ENCODE measurements at places on chromosomes 16 and 17. TPM values are rescaled to one million over a fixed set of nuclear protein-coding genes. Genes with fewer than 3 reads are reported as not detected.

The HS3ST2 gene
- not detected for polyA plus RNA-seq

The ZNF385C gene
- not detected for polyA plus RNA-seq

The KREMEN2 gene
- 0.14 TPM for polyA plus RNA-seq

The TM4SF5 gene
- not detected for polyA plus RNA-seq

The TK1 gene
- polyA plus RNA-seq = 1.4 TPM

The SCN4A gene
- not detected for polyA plus RNA-seq

The LGALS9 gene
- 581 TPM for polyA plus RNA-seq

The HOXB7 gene
- not detected for polyA plus RNA-seq

The VAT1L gene
- not detected for polyA plus RNA-seq

The PRR29 gene
- polyA plus RNA-seq = 1.4 TPM

The CDH15 gene
- not detected for polyA plus RNA-seq

The CCL4 gene
- 40.6 TPM for polyA plus RNA-seq

The SEPTIN1 gene
- 0.31 TPM for polyA plus RNA-seq

The ATPAF2 gene
- polyA plus RNA-seq = 44.0 TPM

The KRT40 gene
- not detected for polyA plus RNA-seq

The NAA38 gene
- polyA plus RNA-seq = 63.8 TPM

The MC1R gene
- polyA plus RNA-seq = not detected

The PRR11 gene
- 1.1 TPM for polyA plus RNA-seq

The ABAT gene
- polyA plus RNA-seq = 7.2 TPM

The OR1F1 gene
- not detected for polyA plus RNA-seq

The SLC13A5 gene
- not detected for polyA plus RNA-seq

The DRC7 gene
- 0.41 TPM for polyA plus RNA-seq

The ENPP7 gene
- not detected for polyA plus RNA-seq

The TEKT1 gene
- polyA plus RNA-seq = not detected

The EVPLL gene
- not detected for polyA plus RNA-seq

The KRTAP3-1 gene
- polyA plus RNA-seq = not detected

The TP53TG3B gene
- not detected for polyA plus RNA-seq

The CEP112 gene
- polyA plus RNA-seq = not detected

The C17orf75 gene
- polyA plus RNA-seq = 4.1 TPM

The TEX19 gene
- polyA plus RNA-seq = 0.05 TPM

The SETD6 gene
- polyA plus RNA-seq = 2.5 TPM

The FOXF1 gene
- not detected for polyA plus RNA-seq

The IKZF3 gene
- 0.05 TPM for polyA plus RNA-seq

The FAM20A gene
- polyA plus RNA-seq = 1.6 TPM

The KCNJ18 gene
- not detected for polyA plus RNA-seq

The HBZ gene
- polyA plus RNA-seq = not detected

The SYT17 gene
- 0.81 TPM for polyA plus RNA-seq

The FOXL1 gene
- not detected for polyA plus RNA-seq

The AKAP1 gene
- 5.6 TPM for polyA plus RNA-seq

The LGALS9B gene
- polyA plus RNA-seq = not detected

The CLEC3A gene
- polyA plus RNA-seq = not detected

The CSH2 gene
- not detected for polyA plus RNA-seq

The RUNDC3A gene
- polyA plus RNA-seq = not detected

The CORO1A gene
- polyA plus RNA-seq = 1,314 TPM

The CA4 gene
- not detected for polyA plus RNA-seq

The CBLN1 gene
- not detected for polyA plus RNA-seq

The GNGT2 gene
- polyA plus RNA-seq = 25.1 TPM

The ASGR1 gene
- 114 TPM for polyA plus RNA-seq

The CACNG1 gene
- polyA plus RNA-seq = not detected

The DYNLRB2 gene
- polyA plus RNA-seq = not detected

The RNF112 gene
- not detected for polyA plus RNA-seq

The C16orf78 gene
- polyA plus RNA-seq = not detected

The MEOX1 gene
- 0.04 TPM for polyA plus RNA-seq

The MTMR4 gene
- polyA plus RNA-seq = 20.7 TPM

The SEPHS2 gene
- polyA plus RNA-seq = 56.4 TPM

The RTN4RL1 gene
- 0.29 TPM for polyA plus RNA-seq

The XAF1 gene
- 45.9 TPM for polyA plus RNA-seq

The EIF3C gene
- polyA plus RNA-seq = 124 TPM

The THRA gene
- polyA plus RNA-seq = 3.8 TPM

Data from CD14-positive monocyte (primary cell).